ENCODE measurements at places on chromosomes 12 and 14.

GRCh38 chr12:19783547-19784444, 344.5 kb downstream of the AEBP2 start:
- DNase-seq: no peak

GRCh38 chr14:100640471-100641273, 53.5 kb upstream of the BEGAIN start:
- peak; percentile 61 for DNase-seq

DNA sequence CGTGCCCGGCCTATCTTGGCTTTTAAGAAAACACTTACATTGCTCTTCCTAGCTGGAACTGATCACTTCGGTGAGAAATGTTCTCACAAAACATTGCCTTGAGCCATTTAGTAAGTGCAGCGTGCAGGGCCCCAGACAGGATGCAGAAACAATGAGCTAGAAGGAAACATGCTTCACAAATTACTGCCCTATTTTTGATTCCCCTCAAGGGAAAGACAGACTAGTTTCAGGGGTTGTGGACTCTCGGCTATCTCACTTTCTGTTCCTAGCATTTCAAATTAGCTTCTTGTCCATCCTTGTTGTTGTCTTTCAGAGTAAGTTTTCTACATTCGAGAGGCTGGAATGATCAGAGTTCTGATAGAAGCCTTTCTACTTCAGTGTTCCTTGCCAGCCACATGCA, 21.6 kb downstream of the TGFB3 start:
- no peak for DNase-seq

DNA sequence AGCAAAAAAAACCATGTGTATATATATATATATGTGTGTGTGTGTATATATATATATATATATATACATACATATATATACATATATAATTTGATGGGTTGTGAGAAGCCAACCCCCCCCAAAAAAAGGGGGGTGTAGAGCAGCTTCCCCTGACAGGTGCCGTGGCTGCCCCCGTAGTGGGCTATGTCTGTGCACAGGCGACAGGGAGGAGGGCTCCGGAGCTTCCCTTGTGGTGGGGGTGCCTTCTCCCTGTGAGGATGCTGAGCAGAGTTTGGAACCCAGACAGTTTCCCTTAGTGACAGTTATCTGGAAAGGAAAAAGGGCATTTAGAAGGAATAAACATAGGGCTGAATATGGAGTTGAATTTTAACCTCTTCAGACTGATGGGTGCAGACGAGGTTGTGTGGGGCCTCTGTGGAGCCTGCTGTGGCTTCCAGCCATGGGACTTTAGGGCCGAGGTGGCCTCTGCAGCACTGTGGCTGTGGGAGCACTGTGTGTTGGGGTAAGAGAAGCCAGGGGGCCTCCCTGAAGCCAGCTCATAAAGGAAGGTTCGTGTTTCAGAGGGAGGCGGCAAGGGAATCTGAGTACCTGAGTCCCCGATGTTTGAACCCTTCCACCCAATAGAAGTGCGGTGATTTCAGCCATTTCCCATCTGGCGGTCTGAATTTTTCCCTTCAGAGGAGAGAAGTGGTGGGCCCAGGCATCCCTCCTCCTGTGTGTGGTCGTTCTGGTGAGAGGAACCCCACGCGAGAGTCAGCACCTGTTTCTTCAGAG, 19.8 kb downstream of the XRCC3 start:
- DNase-seq: no peak

DNA sequence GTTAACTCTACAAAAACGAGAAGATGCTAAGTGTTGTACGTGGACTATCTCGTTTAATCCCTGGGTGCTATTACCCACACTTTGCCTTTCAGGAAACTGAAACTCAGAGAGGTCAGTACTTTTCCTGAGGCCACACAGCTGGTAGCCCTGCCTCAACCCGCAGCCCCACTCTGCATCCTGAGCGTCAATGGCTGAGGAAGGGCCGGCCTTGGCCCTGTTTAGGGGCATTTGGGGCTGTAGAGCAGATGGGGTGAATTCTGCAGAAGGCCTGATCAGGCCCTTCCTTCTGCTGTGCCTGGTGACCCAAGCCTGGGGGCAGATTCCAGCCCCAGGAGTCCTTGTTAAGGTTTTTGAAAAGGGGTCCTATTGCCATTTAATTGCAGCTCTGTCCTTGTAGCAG, 3.7 kb upstream of the CCDC197 start:
- DNase-seq: no peak

- DNase-seq: no peak
Observed at GRCh38 chr14:22566845-22567244, 22.2 kb downstream of the DAD1 start.

- DNase-seq: no peak
Observed at GRCh38 chr14:91866511-91867295, 633 bp downstream of the TC2N start.

DNA sequence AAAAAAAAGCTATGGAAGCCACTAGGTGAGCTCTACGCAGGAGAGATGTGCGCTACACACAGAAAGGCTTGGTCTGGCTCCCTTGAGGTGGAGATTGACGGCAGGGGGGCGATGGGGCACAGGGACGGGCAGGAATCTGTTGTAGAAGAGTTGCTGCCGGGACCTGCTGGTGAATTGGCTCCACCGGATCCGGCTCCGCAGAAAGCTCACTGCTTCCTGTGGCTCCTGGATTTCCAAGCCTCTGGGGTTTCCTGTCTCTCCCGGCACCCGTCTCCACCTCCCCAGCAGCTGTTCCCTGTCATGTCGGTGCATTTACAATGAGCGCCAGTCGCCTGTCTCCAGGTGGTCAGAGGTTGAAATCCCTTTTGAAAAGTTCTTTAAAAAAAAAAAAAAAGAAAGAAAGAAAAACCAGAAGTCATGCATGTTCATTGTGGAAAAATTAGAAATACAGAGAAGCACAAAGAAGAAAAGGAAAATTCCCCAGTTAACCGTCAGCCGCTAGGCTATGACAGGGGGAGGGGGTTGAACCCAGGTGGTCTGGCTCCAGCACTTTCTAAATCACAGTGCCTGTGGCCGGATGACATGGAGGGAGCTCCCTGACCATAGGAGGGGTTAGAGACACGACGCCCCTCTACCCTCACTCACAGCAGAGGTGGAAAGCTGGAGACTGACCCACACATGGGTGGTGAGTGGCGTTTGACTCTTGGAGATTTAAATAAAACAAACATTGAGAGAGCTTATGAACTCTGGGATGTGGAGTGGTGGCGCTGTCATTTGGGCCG, 20.8 kb downstream of the FAM222A start:
- DNase-seq: no peak

DNA sequence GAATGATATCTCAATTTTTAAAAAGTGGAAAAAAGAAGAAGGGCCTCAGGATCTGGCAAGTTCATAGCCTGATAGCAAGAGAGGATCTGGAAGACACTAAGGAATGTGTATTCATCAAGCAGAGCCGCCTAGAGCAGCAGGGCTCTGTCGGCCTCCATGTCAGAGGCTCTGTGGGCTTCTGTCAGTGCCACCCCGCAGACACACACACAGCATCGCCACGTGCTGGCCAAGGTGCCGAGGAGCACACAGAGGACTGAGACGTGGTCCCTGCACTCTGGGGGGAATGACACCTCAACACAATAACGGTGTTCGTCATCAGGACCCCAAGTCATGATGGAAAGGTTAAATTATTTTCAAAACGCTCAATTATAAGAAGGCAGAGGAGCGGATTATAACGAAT, 21.3 kb upstream of the PRMT8 start:
- no peak for DNase-seq

DNA sequence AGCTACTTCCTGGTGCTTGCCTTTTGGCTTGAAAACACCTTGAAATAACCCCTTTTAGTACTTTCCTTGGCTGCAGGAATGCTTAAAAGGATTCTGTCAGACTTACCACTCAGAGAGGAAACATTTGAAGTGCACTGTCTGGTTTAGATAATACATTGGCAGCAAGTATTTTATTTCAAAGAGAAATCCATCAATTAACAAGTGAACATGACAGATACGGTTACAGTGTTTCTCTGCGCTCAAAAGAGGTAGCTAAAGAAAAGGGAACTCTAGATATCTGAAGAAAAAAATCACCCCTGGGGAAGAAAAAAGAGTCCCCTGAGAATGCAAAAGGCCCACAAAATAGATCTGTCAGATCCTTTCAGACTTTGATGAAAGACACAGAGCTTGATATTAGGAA, 421.9 kb downstream of the LRFN5 start:
- no peak for DNase-seq

DNA sequence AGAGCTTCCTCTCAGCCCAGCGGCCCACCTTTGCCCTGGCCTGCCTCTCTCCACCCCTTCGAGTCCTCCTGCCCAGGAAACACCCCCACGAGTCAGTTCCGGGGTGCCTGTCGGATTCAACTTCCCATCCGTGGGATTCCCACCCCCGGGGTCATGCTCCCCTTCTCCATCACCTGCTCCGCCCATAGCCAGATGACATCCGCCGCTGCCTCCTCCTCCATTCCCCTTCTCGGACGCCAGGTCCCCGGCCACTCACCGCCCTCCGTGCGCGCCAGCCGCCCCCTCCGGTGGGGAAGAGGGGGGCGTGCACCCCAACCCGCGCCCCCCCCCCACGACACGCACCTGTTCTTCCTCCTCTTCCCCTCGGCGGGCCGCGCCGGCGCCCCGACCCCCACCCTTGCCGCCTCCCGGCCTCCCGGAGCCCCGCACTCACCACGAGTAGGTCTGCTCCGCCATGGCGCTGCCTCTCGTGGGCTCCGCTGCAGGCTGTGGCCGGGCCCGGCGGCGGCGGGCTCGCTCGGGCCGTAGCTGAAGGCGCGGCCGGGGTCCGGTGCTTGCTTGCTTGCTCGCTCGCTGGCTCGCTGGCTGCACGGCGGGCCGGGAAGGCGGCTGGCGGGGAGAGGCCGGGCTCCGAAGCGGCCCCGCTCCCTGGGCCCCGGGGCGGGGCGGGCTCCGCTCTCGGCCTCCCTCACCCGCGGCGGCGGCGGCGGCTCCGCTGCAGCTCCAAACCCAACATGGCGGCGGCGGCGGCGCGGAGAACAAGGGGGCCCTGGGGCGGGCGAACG, 554 bp downstream of the SPPL3 start:
- DNase-seq: no peak

GRCh38 chr12:29537298-29537697, 39.8 kb upstream of the OVCH1 start:
- no peak for DNase-seq

DNA sequence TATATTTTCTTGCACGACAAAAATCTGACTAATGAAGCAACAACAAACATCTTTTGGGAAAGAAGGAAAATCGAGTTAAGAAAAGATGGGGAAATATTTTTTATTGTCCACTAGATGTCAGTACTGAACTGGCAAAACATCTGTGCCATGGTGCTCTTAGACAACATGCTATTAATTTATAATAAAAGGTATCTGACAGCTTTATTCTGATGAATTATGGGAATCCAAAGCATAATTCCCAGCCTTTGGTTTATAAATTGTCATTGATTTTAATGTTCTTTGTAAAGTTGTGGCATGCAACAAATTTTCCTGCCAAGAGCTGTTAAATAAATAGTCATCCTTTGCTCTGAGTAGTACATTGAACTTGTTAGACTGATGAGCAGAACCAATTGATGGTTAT, 231.2 kb downstream of the ETNK1 start:
- DNase-seq: no peak

DNA sequence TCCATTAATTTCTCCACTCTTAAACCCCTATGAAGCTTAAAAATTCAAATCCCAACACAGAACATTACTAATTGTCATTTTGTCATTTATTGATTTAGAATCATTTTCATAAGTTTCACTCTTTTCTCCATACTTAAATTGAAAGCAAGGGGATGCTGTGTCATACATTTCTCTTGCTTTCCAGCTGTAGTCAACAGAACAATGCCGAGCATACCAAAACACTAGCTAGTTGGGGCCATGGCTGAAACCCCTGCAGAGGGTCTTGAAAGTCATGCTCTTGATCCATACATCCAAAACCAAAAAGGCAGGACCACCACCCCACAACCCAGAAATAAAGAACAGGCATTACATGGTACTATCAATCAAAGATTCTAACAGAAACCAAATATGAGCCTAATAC, 9.0 kb downstream of the EXOC5 start:
- DNase-seq: no peak

GRCh38 chr14:54653712-54654469, 87.0 kb downstream of the SAMD4A start:
- no peak for DNase-seq

DNA sequence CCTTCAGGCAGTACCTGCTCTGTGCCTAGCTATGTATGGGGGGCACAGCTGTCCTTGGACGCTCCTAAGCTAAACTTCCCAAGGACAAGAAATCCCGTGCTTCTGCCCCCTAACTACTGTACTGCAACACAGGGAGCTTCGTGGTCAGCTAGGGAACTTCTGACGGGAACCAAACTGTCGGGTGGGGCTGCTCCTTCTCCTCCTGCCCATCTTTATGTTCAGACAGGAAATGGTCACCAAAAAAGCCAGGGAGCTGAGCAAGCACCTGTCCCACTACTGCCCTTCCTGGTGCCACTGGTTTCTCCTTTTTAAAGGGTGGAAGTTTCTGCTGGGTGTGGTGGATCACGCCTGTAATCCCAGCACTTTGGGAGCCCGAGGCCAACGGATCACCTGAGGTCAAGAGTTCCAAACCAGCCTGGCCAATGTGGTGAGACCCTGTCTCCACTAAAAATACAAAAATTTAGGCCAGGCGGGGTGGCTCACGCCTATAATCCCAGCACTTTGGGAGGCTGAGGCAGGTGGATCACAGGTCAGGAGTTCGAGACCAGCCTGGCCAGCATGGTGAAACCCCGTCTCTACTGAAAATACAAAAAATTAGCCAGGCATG, 26.6 kb downstream of the PXN start:
- DNase-seq: no peak

DNA sequence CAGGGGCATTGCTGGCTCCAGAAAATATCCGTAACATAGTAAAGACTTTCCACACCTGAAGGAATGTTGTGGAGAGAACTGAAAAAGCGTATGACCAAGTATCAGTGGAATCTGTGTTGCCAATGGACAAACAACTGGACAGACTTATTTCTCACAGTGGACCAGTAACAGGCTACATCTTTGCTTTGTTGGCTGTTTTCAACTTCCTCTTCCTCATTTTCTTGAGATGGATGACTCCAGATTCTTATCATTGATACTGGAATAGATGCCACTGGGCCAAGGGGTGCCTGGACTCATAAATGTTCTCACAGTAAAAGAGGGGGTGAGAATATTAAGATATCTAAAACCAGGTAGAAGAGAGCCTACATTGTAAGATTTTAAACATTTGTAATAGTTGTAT, 6.4 kb downstream of the GAS2L3 start:
- DNase-seq: no peak

GRCh38 chr12:96890331-96890730, 16.7 kb upstream of the NEDD1 start:
- DNase-seq: no peak

GRCh38 chr14:76497550-76498462, 121.9 kb downstream of the ESRRB start:
- peak; percentile 10 for DNase-seq

- peak; percentile 11 for DNase-seq
Observed at GRCh38 chr12:49763006-49763591, 21.7 kb downstream of the TMBIM6 start.

DNA sequence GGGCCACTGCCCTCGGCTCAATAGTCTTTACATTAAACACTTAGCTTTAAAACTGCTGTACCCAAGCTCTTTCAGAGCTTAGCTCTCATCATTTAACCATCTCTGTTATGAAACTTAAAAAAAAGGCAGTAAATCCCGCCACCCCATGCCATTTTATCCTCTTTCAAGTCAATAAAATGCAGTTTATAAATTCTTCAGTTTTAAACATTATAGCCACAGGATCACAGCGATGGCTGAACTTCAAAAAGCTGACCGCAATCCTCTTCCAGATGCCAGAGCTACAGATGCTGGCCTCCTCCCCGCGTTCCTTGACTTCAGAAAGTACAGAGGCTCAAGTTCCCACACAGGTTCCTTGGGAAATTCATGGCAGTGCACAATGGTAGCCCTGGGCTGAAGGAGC, 4.2 kb downstream of the OR10G3 start:
- no peak for DNase-seq
